Stimulated activated CD8-positive, alpha-beta memory T cell treated with anti-CD3 and anti-CD28 coated beads, Interleukin-4, amount 100 ng/mL, for 24 hours (primary cell): ENCODE measurements at places on chromosomes 11 and 22.

GRCh38 chr11:109298865-109299264, 123.1 kb upstream of the C11orf87 start:
- no peak for DNase-seq

DNA sequence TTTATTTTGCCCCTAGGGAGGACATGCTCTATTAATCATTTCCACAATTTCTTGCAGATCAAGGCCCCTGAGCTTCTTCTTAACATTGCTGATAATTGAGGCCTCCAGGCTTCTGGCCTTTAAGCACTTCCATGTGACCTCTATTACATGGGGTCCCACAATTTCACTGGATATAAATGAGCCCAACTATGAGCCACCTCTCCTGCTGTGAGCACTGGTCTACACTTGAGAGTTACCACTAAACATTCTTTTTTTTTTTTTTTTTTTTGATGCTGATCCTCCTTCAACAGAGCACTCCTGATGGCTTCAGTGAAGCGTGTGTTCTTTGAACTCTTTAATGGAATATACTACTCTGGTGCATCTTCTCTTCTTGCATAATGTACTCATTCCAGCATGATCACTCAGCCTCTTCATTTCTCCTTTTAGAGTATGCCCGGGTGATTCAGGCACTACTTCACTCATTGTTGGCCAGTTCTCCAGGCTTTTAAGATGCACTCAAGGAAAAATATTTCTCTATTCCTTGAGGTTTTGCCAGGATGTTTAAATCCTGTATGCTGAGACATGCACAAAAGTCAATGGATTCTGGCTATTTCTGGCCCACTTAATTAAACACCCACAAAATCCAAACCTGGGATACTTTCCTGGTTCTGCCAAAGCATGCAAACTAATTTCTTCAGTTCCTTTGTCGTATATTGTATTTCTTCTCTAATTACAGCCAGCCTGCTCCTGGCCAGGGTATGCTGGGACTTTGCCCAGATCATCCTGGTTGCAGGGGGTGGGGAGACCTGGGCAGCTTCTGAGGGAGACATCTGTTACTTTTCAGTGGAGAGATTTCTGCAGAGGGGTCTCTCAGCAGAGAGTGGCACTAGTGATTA, 257.8 kb upstream of the LUZP2 start:
- no peak for DNase-seq

- no peak for DNase-seq
Observed at GRCh38 chr22:21845558-21846453, 21.6 kb downstream of the MAPK1 start.

DNA sequence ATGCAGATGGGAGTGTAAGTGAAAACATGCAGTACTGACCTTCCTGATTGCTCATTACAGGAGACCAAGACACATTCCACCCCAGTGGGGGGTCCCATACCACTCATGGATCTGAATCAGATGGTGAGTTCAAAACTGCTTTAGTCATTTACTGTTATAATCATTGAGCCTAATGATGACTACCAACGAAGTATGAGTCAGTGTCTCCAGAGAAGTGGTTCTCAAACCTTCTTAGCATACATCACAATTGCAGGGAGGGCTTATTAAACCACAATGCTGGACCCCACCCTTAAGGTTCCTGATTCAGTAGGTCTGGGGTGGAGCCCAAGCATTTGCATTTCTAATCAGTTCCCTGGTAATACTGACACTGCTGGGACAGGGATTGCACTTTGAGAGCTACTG, 75.8 kb downstream of the CD44 start:
- peak; percentile 21 for DNase-seq

DNA sequence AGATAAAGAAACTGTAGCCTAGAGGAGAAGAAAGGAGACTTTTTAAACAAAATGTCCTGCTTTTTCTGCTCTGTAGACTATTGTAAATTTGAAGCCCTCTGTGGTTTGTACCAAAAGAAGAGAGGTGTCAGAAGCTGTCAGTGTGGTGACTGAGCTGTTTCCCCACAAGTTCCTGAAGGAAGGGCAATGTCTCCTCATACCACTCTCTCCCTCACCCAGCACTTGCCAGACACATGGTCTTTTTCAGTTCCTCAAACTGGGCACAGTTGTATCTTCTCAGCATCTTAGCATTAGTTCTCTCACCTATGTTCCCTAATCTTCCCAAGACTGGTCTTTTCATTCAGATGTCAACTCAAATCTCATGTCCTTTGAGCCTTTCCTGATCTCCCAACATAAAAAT, 4.3 kb downstream of the BCO2 start:
- DNase-seq, result no peak

DNA sequence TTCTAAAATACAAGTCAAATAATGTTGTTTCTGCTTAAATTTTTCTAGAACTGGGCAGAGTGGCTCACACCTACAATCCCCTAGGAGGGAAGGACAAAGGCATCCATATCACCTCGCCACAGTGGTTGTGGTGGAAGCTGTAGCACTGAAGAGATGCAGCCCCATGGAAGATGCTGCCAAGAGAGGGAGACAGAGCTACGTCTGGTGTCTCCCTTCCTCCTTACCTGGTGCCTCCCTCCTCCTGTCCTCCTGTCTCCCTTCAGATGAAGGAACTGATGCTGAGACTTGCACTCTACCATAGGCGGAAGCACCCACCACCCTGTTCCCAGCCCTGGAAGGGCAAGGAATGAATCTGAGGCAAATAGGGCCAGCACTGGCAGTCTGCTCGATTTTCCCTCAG, 22.3 kb downstream of the MMP27 start:
- DNase-seq, result no peak

DNA sequence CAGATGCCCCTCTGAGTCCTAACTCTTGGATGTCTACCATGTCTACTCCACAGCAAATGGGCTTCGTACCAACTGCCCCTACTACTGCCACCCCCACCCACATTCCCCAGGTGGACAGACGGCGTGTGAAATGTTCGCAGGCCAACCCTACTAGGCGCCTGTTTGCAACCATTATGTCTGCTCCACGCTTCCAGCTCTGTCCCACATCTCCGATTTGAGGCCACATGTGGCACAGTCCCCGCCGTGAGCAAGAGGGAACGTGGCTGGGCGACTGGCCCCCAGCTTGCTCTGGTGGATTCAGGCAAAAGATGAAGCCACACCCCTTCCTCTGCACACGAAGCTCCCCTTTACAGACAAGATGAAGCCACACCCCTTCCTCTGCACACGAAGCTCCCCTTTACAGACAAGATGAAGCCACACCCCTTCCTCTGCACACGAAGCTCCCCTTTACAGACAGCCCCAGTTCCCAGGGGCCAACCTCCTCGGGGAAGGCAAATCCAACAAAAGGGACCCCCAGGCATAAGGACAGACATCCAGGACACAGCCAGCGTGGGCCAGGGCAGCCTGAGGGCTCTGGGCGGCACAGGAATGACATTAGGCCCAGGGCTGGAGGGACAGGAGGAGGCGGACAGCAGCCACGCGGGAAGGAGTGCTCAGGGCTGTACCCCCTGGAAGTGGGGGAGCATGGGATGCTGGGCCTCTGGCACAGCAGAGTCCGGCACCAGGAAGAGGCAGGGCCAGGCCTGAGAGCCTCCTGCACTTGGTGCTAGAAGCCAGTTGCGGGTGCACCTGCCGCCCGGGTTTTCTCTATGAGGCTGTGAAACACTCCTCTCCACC, 106.2 kb downstream of the SHANK2 start:
- DNase-seq, result no peak

- DNase-seq, result no peak
Observed at GRCh38 chr11:22539821-22540256, 85.8 kb downstream of the FANCF start.

GRCh38 chr11:119322360-119322739, 5.4 kb upstream of the MCAM start:
- DNase-seq, result no peak

DNA sequence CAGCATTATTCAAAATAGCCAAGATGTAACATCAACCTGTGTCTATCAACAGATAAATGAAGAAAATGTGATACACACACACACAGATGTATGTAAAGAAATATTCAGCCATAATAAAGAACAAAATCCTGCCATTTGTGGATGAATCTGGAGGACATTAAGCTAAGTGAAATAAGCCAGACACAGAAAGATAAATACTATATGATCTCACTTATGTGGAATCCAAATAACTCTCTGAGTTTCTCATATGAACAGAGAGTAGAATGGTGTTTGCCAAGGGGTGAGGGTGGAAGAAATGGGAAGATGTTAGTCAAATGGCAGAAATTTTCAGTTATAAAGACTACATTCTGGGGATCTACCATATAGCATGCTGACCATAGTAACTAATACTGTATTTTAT, 224.2 kb downstream of the GUCY1A2 start:
- no peak for DNase-seq

DNA sequence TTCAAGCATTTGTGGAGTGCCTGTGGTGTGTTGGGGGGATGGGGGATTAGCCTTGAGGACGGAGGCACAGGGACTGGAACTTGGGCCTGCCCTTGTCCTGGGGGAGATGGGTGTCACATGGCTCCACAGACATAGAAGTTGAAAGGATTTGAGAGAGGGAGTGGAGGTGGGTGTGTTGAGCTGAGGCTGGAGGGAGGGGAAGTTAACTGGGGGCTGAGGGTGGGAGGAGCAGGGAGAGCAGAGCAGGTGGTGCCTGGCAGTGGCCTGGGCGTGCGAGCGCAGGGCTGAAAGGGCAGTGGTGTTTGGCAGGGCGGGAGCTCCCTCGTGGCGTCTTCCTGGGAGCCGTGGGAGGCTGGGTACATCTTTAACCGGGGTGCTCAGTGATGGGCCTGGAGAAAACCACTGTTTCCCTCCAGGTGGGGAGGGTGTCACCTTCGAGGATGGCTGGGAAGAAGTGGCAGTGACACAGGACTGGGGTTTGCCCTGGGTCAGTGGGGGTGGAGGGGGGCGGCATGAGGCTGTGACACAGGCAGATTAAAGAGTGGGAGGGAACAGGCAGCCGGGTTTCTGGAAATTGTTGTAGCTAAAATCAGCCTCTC, 45.5 kb downstream of the AP2A2 start:
- DNase-seq, result no peak

- peak; percentile 69 for DNase-seq
Observed at GRCh38 chr11:118929501-118930093, 3.9 kb upstream of the BCL9L start.
